Hippocampal formation (tissue), 2 donors: ENCODE measurements at places on chromosomes 12 and 14.

- DNase-seq: no peak
Observed at GRCh38 chr14:73180385-73180805, 44.1 kb downstream of the PSEN1 start.

DNA sequence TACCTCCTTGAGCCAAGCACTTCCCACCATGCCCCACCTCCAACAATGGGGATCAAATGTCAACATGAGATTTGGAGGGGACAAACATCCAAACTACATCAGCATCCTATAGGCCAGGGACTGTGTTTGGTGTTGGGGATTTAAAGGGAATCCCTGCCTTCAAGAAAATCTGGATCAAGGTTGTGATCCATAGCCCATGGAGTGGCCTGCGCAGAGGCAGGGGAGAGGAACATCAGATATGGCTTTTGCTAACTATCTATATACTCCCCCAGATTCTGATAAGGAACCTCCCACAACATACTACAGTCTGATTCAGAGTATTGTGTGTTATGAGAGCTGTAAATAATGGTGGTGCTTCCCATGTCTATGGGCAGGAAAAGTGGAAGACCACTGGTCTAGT lies 5.1 kb downstream of the KIF5A start:
- DNase-seq: no peak

- DNase-seq: peak; percentile 65
Observed at GRCh38 chr12:22083167-22083566, 37.1 kb downstream of the CMAS start.

DNA sequence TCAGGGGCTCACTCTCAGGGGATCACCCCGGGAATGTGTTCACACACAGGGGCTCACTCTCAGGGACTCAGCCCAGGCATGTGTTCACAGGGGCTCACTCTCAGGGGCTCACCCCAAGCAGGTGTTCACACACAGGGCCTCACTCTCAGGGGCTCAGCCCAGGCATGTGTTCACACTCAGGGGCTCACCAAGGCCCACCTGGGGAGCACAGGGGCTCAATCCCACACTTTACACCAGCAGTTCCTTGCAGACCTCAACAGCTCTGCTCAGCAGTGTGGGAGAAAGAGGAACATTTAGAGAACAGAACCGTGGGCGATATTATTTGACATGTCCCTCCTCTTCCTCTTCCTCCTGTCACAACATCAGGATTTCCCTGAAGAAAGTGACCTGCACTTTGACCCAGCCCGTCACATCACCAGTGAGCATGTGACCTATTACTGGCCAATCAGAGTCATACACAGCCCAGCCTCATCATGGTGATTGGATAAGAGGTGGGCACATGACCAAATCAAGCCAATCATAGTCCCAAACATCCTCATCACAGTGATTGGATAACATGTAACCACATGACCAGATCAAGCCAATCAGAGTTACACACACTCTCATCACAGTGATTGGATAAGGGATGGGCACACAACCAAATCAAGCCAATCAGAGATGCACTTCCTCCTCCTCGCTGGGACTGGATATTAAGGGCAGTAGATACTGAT lies 359.4 kb upstream of the SFSWAP start:
- DNase-seq: no peak

DNA sequence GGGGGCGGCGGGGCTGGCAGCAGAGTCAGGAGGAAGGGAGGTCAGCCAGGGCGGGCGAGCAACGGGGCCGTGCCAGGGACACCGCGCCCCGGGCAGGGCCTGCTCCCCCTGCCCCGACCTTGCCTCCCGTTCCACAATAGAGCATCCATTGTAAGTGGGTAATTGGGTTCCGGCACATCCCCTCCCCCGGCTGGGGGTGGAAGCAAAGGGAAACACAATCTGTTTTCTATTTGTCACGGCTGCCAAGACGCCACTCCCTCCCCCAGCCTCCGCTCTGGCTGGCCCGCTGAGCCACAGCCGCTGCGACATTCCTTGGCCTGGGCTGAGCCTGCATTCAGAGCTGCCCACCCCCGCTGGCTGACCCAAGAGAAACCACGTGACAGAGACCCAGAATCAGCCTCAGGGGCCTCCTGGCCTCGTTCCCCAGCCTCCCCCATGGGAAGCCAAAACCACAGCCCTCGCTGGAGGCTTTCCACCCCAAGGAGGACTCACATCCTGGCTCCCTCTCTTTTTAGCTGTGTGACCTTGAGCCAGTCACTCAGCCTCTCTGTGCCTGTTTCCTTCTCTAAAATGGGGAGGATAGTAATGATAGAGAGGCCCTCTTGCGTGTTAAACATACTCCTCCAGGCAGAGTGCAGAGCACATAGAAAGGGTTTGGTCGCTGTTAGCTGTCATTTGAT lies 117.6 kb downstream of the SCARB1 start:
- peak; percentile 99 for DNase-seq

DNA sequence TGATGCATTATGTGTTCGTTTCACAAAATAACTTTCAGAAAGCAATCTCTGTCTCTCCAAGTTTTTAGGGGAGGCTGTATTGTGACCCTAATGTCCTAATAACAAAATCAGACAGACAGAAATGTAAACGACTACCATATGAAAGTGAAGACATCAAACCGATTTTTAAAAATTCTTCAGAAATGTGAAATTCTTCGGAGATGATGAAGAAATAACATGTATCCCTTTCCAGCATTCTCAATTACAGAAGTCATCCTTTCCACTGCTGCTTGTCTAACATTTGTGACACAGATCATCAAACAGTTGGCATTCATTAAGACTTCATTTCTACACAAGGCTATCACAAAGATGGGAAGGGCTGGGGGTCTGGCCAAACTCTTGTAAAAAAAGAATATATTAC lies 41.0 kb downstream of the DMAC2L start:
- no peak for DNase-seq

GRCh38 chr12:49949866-49950265 lies 671 bp upstream of the AQP2 start:
- no peak for DNase-seq

- no peak for DNase-seq
Observed at GRCh38 chr12:111103583-111103982, 183.2 kb upstream of the MYL2 start.

- DNase-seq: no peak
Observed at GRCh38 chr12:113838896-113839295, 127.2 kb downstream of the RBM19 start.
